IMR-90 (cell line): ENCODE measurements at places on chromosomes 7 and 10.
A peak's percentile ranks its signal among the peaks of the same experiment; 100 is the strongest.

DNA sequence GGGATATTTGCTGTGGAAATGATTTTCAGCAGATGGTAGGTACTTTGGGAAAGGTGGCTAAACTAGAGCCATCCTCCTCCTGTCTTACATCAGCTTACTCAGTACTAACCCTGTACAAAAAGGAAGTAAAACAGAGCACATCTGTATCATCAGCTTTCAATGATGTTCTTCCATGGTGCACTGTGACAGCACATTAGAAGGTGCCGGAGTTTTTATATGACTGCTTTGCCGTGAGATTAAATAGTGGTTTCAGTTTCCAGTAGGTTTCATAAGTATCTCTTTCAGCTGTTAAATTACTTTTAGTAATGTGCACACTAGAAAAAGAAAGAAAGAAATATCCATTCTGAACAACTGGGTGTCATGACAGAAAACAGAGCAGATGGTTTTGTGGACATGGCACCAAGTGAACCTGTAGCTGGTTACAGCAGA lies 86.5 kb downstream of the ARID5B start:
- peak; percentile 29 for DNase-seq

GRCh38 chr7:1651891-1652290 lies 18.2 kb upstream of the ELFN1 start:
- DNase-seq = no peak

- DNase-seq = no peak
Observed at GRCh38 chr7:155840909-155841308, 28.6 kb upstream of the SHH start.

DNA sequence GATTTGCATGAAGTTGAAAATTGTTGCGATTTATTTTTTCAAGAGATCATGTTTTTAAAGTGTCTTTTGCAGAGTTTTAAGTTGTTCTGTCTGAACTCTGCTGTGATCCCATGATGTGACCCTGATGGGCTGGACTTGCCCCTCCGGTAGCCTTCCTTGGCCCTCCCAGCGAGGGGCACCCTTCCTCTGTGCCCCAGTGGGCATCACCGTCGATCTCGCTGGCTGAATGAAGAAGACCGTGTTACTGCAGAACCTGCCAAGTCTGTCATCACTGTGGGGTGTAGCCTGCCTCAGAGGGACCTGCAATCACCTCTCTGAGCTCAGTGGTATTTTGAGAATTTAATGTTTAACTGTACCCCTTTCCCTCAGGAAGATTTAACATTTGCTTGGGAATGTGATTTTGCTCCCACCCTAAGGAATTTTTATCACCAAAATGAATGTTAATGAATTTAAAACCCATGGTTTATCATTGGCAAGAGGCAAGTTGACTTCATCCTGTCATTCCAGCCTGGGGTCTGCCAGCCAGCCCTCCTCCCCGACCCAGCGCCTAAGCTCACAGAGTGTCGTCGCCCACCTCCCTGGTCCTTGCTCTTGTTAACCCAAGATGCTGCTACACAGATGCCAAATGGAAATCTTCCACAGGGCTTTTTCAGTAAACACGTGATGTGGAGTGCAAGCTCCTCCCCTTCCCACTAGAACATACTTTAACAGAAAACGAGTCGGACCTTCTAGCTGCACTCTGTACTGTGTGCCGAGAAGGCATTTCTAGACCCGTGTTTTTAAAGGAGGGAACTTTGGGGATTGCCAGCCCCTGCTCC lies 115.4 kb downstream of the NT5C2 start:
- DNase-seq = no peak

GRCh38 chr7:135509839-135510591 lies at the start of gene CNOT4:
Gene CNOT4 (minus strand): TSS chr7:135510102. CDS start chr7:135438331, 71,771 bp downstream.
- DNase-seq = peak; percentile 92

- DNase-seq = no peak
Observed at GRCh38 chr10:59354434-59354833, 7.9 kb downstream of the FAM13C start.
